ENCODE measurements at places on chromosomes 7 and 10.
A peak's percentile ranks its signal among the peaks of the same experiment; 100 is the strongest.

- no peak for DNase-seq
Measured at GRCh38 chr10:27457261-27457945, 46.7 kb upstream of the RAB18 start.

DNA sequence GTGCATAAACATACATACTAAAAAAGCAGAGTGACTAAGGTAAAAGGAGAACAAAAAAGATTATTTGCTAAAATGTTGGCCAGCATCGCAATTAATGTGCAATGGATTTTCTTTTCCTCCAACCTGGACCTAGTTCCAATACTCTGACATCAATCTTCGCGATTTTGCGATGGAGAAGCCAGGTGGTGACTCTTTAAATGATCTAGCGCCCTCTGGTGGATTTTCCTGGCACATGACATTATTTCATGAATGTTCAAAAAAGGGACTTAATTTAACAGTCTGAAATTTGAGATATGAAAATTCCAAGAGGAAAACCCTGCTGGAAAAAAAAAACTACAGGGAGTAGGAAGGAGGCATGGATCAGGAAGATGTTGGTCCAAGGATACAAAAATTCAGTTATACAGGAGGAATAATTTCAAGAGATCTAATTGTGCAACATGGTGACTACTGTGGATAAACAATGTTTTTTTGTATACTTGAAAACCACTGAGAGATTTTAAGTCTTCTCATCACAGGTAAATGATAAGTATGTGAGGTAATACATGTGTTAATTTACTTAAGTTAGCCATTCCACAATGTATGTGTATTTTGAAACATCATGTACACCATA is 4.3 kb upstream of the KCNMA1 start:
- peak; percentile 72 for DNase-seq

- no peak for DNase-seq
Measured at GRCh38 chr10:78071857-78072179, 38.2 kb downstream of the RPS24 start.

DNA sequence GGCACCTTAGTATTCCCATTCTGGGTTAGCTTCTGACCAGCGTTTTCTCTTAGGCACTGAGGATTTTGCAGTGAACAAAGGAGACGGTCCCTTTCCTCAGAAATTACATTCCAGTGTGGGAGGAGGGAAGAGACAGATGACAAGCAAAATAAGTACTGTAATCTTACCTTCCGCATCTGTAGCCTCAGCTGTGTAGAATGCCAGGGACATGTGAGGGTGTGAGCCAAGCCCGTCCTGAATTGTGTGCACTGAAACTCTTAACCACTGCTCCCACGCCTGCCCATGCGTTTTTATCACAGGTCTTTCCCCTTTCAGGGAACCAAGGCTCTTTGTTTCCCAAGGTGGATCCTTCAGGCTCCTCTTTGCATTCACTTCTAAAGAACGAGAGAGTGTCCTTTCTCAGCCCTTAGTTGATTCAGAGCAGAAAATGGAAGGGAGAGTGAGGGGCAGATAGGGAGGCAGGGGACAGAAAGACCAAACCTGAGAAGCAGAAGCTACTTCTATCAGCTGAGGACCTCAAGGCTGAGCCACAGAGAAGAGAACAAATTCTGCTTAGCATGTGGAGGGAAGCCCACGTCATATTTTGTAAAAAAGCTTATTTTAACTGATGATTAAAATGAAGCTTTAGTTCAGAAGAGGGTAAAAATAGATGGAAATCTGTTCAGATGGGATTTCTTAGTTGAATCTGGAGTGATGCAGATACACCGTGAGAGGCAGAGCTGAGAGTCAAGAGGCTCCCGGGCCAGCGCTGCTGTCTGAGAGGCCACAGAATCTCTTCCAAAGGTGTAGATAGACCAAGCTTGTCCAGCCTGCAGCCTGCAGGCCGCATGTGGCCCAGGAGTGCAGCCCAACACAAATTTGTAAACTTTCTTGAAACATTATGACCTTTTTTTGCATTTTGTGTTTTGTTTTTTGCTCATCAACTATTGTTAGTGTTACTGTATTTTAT is 122.5 kb downstream of the CCNY start:
- no peak for DNase-seq

GRCh38 chr10:22473459-22473858 is 128.2 kb downstream of the SPAG6 start:
- DNase-seq: no peak

- no peak for DNase-seq
Measured at GRCh38 chr7:121831351-121831750, 41.6 kb upstream of the PTPRZ1 start.

- DNase-seq: no peak
Measured at GRCh38 chr7:121288894-121289293, 39.9 kb upstream of the WNT16 start.

GRCh38 chr10:132704008-132704814 is 81.7 kb downstream of the NKX6-2 start:
- no peak for DNase-seq

DNA sequence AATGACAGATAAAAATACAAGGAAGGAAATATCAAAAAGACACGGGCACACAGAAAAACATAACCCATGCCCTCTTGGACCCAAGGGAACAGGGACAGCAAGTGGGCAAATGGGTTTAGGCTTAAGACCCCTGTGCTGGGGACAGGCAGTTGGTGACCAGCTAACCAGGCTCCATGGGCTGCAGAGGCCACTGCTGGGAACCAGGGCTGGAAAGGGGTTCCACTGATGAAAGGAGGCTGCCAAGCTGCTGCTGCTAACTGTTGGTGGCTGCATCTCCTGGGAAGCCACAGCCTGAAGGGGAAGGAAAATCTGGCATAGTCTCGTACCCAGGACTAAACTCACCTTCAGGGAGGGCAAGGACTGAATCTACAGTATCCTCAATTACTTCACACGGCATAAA is 579.2 kb upstream of the MGMT start:
- DNase-seq: no peak

DNA sequence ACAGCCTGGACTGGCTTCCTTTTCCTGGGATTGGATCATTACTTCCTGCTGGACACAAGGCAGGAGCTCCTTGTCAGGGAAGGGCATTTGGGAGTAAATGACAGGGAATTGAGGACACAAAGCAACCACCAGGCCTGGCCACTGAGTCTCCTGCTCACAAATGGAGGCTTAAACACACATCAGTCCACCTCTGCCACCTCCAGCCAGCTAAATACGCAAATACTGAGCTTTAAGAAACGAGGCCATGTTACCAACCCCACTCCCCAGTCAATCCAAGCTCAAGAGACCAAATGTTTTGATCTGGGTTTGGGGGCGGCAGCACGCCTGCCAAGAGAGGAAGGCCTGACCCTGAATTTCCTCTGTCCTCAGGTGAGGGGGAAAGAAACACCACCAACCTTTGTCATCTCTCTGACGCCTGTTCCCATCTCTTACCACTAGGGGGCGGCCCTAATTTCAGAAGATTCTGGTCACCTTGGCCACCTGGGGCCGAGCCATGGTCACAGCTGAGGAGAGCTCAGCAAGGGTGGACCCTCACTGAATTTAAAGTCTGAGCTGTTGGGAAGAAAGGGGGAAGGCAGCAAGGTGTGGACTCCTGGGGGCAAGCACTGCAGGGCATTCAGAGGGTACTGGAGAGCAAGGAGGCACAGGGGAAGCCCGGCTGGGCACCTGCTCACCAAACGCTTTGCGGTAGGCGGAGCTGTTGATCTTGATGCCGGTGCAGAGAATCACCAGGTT is 16.5 kb downstream of the AIFM2 start:
- DNase-seq: peak; percentile 64

- no peak for DNase-seq
Measured at GRCh38 chr10:60810437-60811182, 32.3 kb downstream of the CDK1 start.

- no peak for DNase-seq
Measured at GRCh38 chr7:91912494-91912893, 28.2 kb upstream of the AKAP9 start.

GRCh38 chr7:129923709-129924108 is 29.1 kb downstream of the UBE2H start:
- no peak for DNase-seq

GRCh38 chr7:100612730-100613390 is 520 bp downstream of the MOSPD3 start:
- DNase-seq: peak; percentile 73

DNA sequence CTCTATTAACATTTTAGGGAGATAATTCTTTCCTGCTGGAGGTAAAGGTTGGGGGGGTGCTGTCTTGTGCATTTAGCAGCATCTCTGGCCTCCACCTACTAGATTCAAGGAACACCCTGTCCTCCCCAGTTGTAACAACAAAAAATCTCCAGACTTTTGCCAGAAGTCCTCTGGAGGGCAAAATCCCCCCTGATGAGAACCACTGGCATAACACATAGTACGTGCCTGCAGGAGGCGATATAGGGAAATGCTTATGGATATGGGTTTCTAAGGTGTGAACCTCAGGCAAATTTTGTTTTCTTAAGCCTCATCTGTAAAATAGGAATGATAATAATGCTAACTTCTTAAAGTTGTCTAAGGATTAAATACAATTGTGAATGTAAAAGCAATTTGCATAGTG is 2.9 kb upstream of the OSBPL3 start:
- no peak for DNase-seq

- DNase-seq: no peak
Measured at GRCh38 chr7:59079-60016, 133.0 kb upstream of the FAM20C start.

DNA sequence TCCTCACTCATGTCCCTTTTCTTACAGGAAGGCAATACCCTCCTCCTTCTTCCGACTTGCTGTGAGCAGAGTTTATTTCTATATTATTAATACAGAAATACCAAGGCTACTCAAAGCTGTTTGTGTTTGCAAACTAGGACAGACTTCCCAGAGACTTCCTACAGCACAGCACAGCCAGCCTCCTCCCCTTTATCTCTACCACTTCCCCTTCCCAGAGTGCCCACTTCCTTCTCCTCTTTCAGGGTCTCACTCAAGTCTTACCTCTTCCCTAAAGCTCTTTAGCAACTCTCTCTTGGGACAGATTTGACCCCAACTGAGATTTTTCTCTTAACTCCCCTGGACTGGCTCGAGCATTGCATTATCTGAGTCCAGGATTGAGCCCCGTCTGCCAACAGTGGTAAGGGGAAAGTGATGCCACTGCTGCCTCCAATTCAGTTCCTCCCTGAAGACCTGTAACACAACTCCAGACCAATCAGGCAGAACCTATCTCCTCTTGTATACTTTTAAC is 5.5 kb upstream of the LRGUK start:
- DNase-seq: no peak

GRCh38 chr10:19932806-19933371 is 116.7 kb downstream of the PLXDC2 start:
- DNase-seq: no peak

GRCh38 chr7:116242178-116242577 is 31.8 kb downstream of the TES start:
- no peak for DNase-seq

DNA sequence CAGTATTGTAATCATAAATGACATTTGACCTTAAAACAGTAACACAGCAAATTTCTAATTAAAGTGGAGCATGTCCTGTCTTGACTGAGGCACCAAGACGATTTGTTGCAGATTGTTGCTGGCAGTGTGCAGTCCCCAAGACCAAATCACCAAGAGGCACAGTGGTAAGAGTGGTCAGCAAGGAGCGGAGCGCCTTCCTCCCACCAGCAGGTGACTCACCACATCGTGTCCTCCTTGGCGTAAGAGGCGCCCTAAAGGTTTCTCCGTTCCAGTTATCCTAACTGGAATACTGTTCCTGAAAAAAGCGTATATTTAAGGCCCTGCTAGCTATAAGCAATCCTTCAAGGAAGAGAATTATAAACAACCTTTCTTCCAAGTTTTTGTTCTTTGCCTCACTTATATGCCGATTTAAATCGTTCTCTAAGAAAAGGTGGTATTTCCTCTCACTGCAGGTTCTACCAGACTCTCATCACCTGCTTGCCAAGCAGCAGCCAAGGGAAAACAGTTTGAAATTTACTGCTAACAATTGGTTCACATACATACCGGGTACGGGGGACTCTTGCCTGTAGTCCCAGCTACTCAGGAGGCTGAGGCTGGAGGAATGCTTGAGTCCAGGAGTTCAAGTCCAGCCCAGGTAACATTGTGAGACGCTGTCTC is 10.7 kb upstream of the REPIN1 start:
- no peak for DNase-seq

DNA sequence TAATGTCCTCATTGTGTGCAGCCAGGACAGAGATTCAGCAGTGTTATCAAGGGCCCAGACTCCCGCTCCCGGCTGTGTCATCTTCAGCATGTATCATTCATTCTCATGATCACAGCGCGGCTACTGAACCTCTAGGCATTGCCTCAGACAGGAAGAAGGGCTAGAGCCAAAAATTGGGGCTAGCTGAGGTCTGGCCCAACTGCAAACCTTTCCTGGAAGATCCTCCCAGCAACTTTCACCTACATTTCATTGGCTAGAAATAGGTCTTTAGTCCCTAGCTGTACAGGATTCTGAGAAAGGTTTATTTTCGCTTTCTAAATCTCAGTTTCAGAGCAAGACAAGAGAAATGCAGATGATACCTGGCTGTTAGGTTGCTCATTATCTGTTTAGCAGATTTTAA is 81.9 kb downstream of the CREM start:
- peak; percentile 31 for DNase-seq

DNA sequence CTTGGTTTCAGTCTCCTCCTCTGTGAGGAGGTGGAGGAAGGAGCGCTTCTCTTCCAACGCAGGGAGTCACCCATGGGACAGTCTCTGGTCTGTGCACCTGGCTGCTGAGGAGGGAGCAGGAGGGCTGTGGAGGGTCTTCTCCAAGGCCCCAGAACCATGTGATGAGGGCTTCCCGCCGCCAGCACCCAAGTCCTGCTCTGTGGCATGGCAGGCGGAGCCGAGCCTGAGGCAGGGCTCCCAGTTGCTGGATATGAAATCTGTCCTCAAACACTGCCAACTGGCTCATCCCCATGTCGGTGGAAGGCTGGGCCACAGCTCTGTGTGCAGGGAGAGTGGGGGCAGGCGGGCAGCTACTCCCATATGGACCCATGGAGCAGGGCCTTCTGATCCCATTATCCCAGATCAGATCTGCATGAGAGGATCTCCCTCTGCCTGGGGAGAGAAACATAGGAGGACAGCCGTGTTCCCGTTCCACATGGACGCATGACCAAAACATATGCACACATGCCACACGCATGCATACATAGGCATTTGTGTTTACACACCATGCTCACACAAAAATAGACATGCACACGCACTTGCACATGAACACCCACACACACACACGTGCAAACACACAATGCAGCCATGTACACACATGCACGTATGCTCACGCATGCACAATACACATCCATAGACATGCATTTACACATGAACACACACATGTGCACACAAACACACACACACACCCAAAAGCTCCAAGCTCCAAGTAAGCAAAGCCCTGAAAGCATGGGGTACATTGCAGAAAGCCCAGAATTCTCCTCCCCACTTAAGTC is 38.8 kb upstream of the EN2 start:
- no peak for DNase-seq

DNA sequence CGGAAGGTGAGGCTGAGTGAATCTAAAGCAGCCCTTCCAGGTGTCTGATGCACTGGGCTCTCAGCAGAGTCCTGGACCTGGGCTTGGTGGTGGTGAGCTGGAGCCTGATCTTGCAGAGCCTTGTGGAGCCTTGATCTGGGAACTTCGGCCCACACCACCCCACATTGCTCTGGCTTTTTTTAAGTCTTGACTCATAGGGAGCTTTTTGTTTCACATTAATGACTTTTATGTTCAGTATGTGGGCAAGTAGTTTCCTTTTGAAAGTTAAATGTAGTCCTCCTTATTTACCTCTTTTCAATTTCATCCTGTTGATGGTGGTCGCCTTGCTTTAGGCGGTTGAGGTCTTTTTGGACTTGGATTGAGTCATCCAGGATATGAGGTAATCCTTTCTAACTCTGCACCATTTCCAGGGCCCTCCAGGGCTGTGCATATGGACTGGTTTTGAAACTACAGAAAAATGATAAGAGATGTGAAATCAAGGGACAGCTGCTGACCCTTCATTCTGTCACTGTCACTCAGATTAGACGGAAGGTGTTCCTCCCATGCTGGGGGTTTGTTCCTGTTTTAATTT is 2.9 kb upstream of the NRAP start:
- no peak for DNase-seq

All from CD8-positive, alpha-beta T cell (primary cell).